Astrocyte of the spinal cord (primary cell): ENCODE measurements at places on chromosomes 2 and 18.

DNA sequence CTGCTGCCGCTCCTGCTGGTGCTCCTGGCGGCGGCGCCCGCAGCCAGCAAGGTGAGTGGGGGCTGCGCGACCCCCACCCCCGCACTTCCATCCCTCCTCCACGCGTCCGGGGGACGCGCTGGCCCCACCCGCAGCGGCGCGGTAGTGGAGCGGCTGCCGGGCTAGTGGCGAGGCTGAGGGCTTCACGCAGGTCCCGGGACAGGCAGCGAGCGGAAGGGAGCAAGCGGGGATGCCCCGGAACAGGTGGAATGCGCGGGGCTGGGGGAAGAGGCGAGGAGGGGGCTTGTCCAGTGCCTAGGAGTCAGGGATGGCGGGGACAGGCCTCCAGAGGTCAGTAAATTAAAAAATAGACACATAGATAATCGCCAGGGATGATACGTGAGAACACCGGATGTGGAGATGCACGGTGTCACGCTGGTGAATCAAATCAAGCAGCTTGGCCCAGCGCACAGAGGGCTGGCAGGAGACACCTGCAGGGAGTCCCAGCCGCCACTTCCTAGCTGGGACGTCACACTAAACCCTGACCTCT is 403 bp downstream of the COL4A3 start:
- DNase-seq, result no peak

DNA sequence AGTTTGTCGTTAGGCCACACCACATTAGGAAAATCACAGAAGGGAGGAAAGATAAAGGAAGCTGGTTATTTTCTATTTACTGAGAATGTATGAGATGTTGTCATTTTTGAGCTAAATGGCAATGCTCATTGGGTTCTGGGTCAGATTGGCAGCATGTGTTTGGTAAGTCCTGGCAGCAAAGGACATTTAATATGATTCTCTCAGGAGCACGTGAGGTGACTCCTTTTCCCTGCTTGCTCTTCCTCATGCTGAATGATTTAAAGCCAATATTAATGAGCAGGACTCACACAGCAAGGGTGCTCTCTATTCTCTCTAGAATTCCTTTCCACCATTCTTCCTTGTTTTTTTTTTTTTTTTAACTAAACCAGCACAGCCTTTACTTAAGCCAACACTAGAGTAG is 298.2 kb downstream of the XIRP2 start:
- no peak for DNase-seq

- DNase-seq, result peak; percentile 17
Measured at GRCh38 chr18:33184175-33184574, 256.3 kb downstream of the CCDC178 start.

GRCh38 chr2:215418064-215418963 is 17.6 kb downstream of the FN1 start:
- no peak for DNase-seq

DNA sequence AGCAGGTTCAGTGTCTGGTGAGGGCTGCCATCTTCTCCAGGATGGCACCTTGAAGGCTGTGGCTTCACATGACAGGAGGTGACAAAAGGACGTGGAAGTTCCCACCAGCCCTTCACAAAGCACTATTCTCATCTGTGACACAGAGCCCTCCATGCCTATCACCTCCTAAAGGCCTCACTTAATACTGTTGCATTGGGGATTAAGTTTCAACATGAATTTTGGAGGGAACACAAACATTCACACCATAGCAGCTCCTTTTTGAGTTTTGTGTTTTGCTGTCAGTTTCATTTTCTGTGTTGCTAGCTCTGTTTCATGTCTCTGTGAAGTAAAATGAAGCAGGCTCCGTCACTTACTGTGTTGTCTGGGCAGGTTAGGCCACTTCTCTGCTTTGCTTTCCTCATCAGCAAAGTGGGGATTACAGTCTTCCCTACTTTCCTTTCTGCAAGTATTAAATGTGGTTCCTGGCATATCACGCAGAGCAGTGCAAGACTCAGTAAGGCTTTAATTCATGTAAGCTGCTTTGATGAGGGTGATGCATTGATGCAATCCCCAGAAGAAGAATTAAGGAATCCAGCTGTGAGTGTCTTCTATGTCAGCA is 31.6 kb downstream of the LIMS1 start:
- no peak for DNase-seq

GRCh38 chr2:105598829-105599698 is 145.6 kb upstream of the NCK2 start:
- DNase-seq, result no peak

DNA sequence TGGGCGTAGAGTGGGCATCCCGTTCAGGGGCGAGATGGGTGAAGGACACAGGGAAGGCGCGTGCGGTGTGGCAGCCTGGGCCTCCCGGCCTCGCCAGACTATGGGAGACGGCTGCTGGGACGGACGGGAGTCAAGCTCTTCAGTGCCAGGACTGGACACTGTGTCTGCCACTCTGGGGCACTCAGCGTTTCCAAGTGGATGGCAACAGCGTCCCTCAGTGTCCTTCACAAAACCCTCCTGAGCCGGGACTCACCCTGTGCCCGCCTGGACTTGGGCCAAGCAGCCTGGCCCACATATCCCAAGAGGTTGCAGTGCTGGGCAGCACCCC is 16.3 kb upstream of the BOK start:
- DNase-seq, result no peak

DNA sequence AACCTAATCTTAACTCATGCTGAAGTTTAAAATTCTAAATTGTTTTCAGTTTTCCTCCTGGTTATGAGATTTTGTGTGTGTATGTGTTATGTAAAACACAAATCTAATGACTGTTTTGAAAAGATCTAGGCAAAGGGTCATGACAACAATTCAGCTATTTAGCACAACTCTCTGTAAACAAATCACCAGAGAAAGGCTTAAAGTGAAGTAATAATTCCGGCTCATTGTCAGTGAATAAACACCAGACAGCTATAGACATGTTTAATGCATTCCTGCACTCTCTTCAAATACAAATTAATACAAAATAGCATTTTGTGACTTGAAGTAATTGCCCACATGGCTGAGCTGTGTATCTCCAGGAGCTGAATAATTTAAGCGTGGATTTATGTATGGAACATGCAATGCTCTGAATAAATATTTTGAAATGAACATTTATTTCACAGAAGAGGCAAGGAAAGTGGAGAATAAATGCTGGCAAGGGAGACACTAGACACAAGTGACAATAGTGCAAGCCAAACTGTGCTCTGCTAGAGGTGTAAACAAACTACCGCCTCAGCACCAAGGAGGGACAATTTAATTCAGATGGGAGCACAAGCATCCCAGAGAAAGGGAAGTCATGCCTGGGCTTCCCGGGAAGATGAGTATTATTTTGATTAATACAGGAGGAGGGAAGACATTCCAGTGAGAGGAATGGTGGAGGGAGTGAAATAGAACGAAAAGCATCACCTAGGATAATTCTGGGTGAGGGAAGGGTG is 133.6 kb upstream of the XPO1 start:
- no peak for DNase-seq

DNA sequence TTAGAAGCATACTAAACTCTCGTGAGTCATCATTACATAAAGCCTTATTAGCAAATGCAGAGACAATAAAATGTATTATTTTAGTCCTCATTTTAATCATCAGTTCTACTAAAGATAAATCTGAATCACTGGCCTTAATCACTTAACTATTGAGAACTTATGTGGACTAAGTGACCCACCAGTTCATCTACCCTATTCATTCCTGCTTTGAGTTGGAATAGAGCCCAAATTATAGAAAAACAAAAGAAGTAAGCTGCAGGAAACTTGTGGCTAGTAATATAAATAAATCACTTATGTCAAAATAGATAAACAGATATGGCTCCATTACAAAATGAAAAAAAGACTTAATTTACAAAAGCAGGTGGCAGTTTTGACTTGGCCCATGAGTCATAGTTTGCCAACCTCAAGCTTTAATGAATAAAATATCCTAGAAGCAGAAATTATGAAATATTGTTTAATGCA is 851.8 kb upstream of the CRIM1 start:
- peak; percentile 6 for DNase-seq

DNA sequence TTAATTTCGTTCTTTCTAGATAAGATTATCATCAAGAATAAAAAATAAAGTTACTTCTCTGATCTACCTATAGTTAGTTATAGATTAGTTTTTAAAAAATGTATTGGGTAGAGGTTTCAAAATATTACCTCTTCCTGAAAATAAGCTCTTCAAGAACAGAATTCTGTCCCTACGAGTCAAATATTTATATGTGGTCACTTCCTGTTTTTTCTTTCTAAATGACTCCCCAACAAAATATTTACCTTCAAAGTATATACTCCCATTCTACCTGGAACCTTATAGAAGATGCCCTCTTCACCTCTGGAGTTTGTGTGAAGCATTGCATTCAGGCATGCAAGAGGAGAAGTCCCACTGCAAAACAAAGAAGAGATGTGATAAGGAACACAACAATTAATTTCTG is 72.3 kb downstream of the ASXL2 start:
- no peak for DNase-seq

DNA sequence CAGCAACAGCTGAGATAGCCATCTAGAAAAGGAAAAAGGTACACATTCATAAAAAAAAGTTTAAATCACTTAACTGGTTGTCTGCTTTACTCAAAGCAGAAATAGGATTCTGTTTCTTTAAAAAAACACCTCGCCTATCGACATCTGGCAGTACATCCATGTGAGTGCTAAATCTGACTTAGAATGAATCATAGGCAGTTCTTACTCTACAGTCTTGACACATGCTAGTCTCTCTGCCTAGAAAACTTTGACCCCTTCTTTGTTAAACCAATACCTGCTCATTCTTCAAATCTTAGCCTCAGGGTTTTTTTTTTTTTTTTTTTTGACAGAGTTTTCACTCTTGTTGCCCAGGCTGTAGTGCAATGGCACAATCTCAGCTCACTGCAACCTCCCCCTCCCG is 37.1 kb upstream of the GPR75 start:
- DNase-seq, result peak; percentile 51

DNA sequence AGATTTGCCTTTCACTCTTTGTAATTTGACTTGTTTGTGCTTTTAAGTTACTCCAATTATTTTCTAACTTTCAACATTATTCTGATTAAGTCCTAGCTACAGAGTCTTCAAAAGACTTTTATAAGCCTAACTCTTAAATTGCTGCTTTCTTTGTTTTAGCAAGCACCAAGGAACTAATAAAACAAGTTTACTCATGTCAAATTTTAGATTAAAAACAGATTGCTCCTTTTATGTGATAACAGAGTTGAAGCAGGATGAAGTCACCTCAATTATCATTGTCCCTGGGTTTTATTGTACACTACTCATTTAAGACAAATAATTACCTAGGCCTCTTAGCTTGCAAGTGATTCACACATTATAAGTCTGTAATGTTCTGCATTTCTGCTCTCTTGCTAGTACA is 678.4 kb downstream of the ERBB4 start:
- DNase-seq, result no peak

DNA sequence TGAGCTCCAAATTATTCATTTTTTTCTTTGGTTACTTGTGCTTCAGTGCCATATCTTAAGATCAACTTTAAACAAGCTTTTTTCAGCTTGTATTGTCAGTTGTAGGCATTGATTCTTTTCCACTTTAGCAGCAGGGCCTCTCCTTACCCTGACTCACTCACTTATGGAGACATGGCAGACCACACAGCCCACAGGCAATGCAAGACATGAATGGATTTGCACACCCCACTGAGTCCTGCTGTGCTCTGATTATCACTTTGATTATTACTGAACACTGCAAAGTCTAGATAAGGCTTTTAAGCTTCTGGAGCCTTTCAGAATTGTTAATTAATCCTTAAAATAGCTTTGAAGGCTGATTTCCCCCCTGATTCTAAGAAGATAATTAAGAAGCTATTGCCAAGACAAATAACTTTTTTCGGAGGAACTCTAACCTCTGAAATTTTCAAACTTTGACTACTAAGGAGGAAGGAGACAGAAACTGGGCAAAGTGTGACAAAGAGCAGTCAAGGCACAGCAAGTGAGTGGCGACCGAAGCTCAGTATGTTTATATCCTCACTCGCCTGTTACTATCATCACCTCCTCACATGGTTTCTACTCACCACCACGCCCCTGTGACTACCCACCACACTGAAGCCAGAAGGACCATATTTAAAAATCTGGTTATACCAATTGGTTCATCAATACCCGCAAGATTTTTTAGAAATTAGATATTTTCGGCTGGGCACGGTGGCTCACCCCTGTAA is 43.3 kb downstream of the CACNB4 start:
- DNase-seq, result peak; percentile 56

DNA sequence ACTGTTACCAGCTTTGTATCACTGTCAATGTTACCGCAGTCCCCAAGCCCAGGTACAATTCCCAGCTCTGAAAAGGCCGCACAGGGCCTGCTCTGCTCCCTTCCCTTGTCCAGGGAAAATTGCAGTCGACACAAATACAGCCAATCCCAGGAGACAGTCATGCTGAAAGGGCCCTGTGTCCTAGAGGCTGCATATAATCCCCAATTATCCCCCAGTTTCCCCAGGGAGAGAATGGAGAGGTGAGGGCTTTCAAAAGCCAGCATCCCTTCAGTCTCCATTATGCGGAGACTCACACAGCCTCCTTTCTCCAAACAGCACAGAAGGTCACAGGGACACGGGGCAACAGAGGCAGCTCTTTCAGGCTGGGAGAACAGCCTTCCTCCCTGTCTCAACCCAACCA is 17.1 kb upstream of the CTIF start:
- no peak for DNase-seq

- peak; percentile 39 for DNase-seq
Measured at GRCh38 chr2:75787532-75788132, 76.9 kb upstream of the GCFC2 start.

DNA sequence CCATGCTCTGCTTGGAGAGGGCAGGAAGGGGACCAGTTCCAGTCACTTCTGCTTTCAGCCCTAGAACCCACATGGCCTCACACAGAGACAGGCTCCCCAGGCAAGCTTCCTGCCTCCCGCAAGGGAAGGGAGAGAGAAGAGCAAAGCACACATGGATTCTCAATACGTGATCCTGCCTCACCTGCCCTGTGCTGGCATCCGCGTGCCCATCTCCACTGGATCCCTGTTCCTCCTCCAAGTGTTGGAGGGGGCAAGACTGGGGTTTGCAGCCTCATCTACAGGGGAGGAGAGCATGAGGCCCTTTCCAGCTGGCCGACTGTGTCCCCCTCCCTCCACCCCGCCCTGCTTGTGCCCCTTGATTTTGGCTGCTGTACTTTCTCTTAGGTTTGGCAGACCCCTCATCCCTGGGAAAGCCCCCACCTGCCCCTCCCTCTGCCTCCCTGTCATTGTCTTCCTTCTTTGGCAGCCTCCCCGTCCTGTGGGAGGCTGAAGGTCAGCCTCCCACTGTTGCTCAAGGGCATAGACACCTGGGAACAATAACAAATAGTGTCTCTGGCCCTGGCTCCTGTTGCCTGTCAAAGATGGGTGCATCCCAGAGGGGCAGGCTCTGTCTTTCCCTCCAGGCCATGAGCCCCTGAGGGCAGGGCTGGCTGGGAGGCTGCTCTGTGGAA is 22.7 kb downstream of the KCNF1 start:
- DNase-seq, result no peak

- DNase-seq, result peak; percentile 78
Measured at GRCh38 chr18:32714571-32715148, 58.2 kb downstream of the KLHL14 start.

DNA sequence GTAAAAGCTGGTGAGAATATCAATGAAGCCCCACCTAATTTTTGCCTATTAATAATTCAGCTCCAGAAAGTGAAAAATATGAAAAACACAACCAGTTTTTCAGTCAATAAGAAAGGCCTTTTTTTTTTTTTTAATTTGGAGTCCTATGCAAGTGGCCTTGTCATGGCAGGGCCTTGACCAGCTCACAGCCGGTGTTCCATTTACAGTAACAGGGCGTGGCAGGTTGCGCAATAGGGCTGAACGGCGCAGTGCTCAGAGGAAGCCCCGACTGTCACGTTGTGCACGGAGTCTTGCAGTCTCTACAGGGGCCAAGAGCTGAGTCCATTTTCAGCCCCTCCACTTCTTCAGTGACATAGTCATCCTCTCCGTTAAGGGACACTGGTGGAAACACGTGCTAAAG is 184.1 kb upstream of the FN1 start:
- no peak for DNase-seq
